ENCODE measurements at places on chromosomes 2 and 18.

GRCh38 chr2:113080134-113080533 lies 12.4 kb downstream of the IL1F10 start:
- DNase-seq: peak; percentile 54

DNA sequence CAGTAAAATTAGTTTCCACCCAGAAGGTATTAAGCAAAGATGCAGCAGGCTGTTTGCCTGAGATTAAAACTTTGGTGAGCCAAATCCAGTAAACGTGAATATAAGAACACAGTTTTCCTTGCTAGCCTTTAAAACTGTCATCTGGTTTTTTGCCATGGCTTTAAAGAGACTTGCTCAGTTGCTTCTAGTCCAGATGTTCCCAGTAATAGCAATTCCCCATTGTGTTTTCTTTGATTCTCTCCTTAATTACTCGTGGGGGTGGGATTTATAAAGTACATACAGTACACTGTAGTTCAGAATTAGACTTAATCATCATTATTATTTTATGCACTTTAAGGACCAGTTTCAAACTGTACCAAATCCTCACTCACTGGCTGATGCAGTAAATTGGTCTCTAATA lies 303.5 kb upstream of the ZNF804A start:
- DNase-seq: no peak

GRCh38 chr2:173553593-173553992 lies 198.9 kb downstream of the CDCA7 start:
- no peak for DNase-seq

- DNase-seq: no peak
Observed at GRCh38 chr2:46006473-46007025, 290.7 kb upstream of the EPAS1 start.

GRCh38 chr18:5447442-5447841 lies 96.4 kb downstream of the EPB41L3 start:
- no peak for DNase-seq

DNA sequence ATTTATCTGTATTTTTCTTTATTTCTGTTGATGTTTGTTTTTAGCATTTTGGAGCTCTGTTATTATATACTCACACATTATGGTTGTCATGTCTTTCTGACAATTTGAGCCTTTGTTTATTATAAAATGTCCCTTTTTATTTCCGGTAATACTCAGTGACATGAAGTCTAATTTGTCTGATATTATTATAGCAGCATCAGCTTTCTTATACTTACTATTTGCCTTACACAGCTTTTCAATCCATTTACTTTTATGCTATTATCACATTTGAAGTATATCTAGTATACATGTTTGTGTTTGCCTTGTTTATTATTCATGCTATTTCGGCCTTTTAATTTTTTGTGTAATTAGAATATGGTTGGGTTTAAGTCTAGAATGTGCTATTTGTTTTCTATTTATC lies 430.6 kb upstream of the FANCL start:
- no peak for DNase-seq

DNA sequence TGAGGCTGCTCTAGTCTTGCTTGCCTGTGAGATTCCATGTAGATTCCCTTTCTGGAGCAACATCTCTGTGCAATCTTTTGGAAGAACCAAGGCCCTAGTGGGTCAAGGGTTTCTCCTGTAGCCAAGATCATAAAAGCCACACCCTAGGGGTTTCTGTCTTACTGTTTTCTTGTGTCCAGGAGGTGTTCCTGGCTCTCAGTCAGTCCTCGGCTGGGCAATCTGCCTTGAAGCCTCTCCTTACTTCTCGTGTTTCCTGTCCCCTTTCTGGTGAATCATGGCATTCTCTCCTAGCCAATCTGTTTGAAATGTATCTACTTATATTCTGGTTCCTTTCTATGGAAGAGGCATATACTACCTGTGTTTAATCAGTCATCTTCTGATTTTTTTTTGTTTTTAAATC lies 484.8 kb upstream of the UBE2E3 start:
- no peak for DNase-seq

DNA sequence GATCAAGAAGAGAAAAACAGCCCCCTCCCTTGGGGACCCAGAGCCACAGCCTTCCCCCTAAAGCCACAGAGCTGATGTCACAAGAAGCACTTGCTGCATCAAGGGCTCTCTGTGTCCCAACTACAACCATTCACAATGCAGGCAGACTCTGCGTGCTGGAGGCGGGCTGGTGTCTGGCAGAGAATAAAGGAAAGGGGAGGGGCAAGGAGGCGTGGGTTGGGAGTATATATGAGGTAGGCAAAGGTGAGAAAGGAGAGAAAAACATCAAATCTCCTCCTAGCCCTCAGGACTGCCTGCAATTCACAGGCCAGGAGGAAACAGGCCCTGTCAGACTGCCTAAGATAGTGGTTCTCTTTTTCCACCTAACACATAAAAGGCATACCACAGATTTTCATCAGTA lies 48.8 kb upstream of the IHH start:
- DNase-seq: no peak

GRCh38 chr18:22277758-22278157 lies 108.4 kb downstream of the GATA6 start:
- no peak for DNase-seq

DNA sequence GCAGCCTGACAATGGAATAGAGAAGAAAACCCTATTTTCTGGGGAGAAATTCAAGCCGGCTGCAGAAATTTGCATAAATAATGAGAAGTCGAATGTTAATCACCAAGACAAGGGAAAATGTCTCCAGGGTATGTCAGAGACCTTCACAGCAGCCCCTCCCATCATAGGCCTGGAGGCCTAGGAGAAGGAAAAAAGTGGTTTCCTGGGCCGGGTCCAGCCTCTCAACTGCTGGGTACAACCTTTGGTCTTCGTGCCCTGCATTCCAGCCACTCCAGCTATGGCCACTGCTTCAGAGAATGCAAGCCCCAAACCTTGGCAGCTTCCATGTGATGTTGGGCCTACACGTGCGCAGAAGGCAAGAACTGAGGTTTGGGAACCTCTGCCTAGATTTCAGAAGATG lies 6.0 kb upstream of the SCRN3 start:
- DNase-seq: no peak

GRCh38 chr2:196441527-196441926 lies 198.0 kb upstream of the CCDC150 start:
- DNase-seq: no peak

DNA sequence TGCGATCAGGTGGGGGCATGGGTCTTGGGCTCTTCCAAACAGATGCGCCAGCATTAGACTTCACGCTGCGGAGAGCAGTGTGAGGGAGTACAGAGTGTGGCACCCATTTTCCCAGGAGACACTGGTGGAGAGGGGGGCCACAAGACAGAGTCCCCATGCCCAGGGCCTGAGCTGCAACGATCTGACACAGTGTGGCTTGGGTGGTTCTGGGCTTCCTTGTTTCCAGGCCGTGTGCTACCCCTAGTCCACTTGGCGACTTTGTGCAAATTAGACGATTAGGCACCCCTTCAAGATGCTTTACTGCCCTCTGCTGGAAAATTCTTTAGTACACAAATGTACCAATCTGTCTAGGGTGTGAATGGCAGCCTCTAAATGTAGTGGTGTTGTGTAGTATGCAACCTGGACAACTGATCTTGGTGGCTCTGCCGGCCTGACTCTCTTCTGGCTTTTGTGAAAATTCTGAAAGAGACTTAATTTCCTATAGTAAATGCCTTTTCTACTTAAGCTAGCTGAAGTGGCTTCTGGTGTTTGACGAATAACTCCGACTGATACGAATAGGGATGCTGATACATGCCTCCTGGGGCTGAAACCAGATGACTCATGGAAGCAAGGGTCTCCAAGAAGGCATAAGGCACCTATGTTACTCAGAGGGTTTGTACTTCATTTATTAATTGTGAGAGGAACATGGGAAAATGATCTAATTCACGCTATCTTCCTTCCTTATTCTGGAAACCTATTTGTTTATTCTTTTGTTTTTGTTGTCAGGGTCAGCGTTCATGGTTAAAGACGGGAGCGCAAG lies 92.3 kb upstream of the SMAD2 start:
- peak; percentile 69 for DNase-seq

GRCh38 chr18:2468051-2468450 lies 103.3 kb downstream of the METTL4 start:
- no peak for DNase-seq

DNA sequence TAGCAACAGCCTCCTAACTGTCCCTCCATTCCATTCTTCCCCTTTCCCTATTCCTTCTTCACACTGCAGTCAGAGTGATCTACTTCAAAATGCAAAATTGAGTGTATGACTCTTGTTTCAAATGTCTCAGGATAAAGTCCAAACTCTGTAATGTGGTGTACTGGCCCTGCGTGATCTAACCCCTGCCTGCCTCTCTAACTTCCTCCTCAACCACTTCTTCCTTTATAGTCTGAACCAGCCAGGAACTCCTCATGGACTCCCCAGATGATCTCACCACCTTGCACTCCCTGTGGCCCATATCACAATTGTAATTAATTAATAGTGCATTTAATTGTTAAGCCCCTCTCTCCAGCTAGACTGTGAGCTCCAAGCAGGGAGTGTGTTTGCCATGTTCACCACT lies 3.1 kb upstream of the B3GNT2 start:
- no peak for DNase-seq

DNA sequence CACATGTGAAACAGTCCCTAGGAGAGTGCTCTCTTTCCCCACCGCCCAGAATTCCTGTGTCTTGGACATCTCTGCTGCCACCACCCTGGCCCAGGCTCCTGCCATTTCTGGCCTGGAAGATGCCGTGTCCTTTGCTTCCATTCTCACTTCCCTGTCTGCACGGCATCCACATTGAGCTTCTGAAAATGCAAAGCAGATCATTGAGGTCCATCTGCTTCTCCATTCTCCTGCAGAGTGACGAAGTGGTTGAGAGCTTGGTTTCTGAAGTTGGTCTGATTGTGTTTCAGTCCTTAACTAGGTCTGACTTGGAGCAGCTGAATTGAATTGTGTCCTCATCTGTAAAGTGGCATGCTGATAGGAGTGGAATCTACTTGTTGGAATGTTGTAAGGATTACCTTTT lies 98.7 kb upstream of the MGAT5 start:
- DNase-seq: no peak

DNA sequence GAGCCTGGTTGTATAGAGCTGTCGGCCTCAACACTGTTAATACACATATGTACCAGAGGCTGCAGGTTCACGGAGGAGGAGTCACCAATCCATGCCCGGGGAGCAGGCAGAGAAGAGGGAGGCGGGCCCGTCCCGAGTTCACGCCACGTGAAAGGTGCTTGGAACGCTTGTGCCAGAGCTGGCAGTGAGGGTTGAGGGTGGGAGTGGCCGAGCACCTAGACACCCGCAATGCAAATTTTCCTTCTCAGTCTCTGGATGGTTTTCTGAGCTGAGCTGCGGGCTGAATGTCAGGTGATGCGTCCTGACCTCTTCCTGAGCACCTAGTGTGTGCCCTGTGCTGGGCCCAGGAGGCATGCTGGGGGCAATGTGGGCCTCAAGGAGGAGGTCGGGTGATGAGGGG lies 52.2 kb downstream of the ODC1 start:
- no peak for DNase-seq

GRCh38 chr18:13500227-13500865 lies 226.0 kb downstream of the FAM210A start:
- DNase-seq: no peak

DNA sequence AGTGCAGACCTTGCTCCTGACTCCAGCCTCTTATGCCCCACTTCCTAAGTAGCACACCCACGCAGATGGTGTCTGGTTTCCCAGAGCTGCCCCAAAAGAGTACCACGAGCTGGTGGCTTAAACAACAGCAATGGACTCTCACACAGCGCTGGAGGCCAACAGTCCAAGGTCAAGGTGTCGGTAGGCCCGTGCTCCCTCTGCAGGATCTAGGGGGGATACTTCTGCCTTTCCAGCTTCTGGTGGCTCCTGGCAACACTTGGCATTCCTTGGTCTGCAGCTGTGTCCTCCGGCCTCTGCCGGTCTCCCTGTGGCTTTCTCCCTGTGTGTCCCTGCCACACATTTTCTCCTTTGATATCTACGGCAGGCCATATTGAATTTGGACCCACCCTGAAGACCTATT lies 99.0 kb downstream of the TSHZ1 start:
- DNase-seq: no peak

GRCh38 chr18:58381676-58382411 lies 247.0 kb downstream of the ALPK2 start:
- DNase-seq: no peak

GRCh38 chr18:36186461-36187192 lies 670 bp upstream of the MOCOS start:
- DNase-seq: no peak
